ENCODE measurements at places on chromosomes 3 and 15.
A peak's percentile ranks its signal among the peaks of the same experiment; 100 is the strongest.

DNA sequence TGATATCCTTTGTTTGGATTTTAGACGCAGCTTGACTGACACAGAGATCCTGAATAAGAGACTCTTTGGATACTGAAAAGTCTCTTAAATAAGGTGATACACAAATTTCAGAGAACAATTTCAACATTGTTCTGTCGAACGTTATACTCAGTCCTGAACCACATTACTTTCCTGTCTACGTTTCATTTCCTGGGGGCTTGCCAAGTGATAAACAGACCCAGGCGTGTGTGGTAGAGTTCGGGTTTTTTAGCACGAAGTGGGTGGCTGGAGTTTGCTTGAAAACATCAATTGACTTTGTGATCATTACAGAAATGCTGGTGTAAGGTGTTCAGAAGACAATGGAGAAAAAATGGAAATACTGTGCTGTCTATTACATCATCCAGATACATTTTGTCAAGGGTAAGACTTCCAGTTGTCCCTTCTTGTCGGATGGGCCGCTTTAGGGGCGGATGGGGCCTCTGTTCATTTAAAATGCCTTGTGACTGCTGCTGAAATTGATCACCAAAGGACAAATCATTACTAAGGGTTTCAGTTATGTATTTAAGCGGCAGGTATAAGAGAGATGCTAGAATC is at the start of gene CD96:
CD96 (plus strand) TSS at position 287 of the 573 bp plus-strand sequence; CDS start at position 339, 52 bp downstream.
- peak; percentile 40 for DNase-seq

DNA sequence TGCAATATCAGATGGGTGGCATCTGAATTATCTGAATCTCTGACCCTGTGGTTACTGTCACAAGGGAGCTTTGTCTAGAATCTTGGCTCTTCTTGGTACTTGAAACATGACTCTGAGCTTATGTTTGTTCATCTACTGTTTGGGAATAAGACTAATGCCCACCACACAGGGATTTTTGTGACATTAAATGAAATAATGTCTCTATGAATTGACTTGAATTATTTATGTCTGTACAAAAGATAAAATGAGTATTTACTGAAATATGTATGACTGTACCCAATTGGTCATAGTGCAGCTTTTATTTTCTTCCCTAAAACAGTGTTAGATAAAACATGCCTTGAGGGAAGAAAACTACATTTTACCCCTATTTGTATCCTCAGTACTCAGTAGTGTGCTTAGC is 87.9 kb upstream of the ZPLD1 start:
- no peak for DNase-seq

GRCh38 chr3:105375750-105376511 is 9.2 kb downstream of the ALCAM start:
- DNase-seq: no peak

GRCh38 chr3:15171096-15171495 is 35.0 kb upstream of the CAPN7 start:
- peak; percentile 14 for DNase-seq

DNA sequence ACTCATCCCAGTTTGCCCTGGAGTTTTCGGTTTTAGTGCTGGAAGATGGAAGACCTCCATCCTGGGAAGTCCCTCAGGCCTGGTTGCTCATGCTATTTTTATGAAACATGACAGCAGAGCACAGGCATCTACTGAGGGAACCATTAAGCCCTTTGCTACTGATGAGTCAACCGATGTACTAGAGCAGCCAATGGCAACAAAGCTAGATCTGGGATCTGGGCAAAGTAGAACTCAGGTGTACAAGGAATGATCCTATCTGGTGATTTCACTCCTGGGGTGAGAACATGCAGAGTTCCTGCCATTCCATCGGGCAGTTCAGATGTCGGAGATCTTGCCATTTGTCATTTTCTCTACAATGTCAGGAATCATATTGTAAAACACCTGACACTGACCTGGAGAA is 166.2 kb upstream of the NSMCE3 start:
- DNase-seq: no peak

GRCh38 chr3:129688271-129688895 is 81.9 kb upstream of the PLXND1 start:
- no peak for DNase-seq

- DNase-seq: peak; percentile 49
Measured at GRCh38 chr3:184176377-184177330, 2.0 kb downstream of the AP2M1 start.

GRCh38 chr15:63372018-63372705 is 9.5 kb downstream of the CA12 start:
- no peak for DNase-seq

DNA sequence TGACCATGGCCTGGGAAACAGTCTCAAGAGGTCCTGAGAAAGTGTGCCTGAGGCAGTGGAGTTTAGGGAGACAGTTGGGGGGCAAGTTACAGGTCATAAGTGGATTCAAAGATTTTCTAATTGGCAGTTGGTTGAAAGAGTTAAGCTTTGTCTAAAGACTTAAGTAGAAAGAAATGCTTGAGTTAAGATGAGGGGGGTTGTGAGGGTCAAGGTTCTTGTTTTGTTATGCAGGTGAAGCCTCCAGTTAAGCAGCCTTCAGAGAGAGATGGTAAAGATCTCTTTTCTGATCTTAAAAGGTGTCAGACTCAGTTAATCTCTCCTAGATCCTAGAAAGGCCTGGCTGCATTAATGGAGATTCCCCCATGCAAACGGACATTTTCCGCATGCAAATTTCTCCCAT is 356.3 kb upstream of the C2CD4B start:
- no peak for DNase-seq

- no peak for DNase-seq
Measured at GRCh38 chr3:153314038-153314437, 152.0 kb downstream of the RAP2B start.

DNA sequence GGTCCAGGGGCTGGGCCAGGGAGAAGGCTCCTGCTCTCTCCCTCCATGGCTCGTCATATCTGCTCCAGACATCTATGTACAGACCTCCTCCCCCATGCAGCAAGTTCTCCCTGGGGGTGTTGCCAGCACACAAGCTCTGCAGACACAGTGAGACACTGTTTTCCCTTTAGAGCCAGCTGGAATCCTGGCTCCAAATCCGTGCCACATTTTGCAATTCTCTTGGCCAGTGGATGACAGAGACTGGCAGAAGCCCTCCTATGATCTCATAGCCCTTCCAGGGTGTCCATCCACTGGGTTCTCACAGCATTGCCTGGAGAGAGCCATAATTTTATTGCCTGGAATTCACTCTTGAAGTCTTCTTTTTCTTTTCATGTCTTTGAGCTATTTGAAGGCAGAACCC is 203.9 kb downstream of the TLE3 start:
- no peak for DNase-seq
